Fibroblast of lung (primary cell): ENCODE measurements at places on chromosomes 3 and 15.
A peak's percentile ranks its signal among the peaks of the same experiment; 100 is the strongest.

DNA sequence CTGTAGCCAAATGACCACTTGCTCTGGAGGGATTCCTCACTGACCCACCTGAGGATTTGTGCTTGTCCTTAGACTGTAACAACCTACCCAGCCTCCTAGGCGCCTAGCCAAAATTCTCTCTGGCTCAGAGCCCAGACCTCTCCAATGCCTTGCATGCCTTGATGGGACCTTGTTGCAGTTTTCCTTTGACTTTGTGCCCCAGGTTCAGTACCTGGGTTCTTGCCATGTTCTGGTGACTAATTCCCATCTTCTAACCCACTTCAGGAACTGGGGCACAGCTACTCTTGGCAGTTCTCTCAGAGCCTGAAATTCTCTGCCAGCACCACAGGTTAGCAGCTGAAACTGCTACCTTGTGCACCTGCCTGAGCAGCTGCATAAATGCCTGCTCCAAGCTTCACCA lies 27.0 kb upstream of the UBE3A start:
- no peak overlapping the region for H3K4me3 ChIP-seq
- H3K27ac ChIP-seq: no peak overlapping the region
- H3K27me3 ChIP-seq: no peaks in the 10 kb centered on the region
- H3K4me1 ChIP-seq: no peaks in the 10 kb centered on the region
- DNase-seq: no peak
- no peaks in the 10 kb centered on the region for H3K36me3 ChIP-seq

- DNase-seq: no peak
- H3K4me3 ChIP-seq: no peak overlapping the region
- no peak overlapping the region for H3K27ac ChIP-seq
- H3K36me3 ChIP-seq: no peaks in the 10 kb centered on the region
Measured at GRCh38 chr3:117631781-117632180, 922.2 kb downstream of the TUSC7 start.

GRCh38 chr3:194879991-194880939 lies 194.6 kb downstream of the FAM43A start:
- no peaks in the 10 kb centered on the region for H3K36me3 ChIP-seq
- no peaks in the 10 kb centered on the region for H3K4me1 ChIP-seq
- no peak overlapping the region for H3K27ac ChIP-seq
- DNase-seq: peak; percentile 70
- no peaks in the 10 kb centered on the region for H3K27me3 ChIP-seq

DNA sequence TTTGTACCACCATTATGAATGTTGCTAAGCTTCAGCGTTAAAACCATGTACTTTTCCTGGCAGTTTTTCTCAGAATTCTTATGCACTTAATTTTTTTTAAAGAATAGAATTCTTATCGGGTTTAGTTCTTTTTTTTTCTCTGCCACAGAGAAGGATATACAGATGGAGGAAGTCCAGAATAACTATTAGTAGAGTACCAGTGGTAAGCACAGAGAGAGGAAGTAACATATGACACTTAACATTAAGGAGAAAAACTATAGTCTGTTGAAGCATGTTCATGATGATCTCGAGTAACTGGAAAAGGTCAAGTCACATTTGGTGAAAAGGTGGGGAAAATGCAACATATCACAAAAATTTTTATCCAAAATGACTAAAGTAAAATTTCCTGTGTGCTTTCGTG lies 68.9 kb downstream of the RNF13 start:
- H3K27me3 ChIP-seq: no peaks in the 10 kb centered on the region
- no peaks in the 10 kb centered on the region for H3K36me3 ChIP-seq
- H3K4me1 ChIP-seq: no peaks in the 10 kb centered on the region
- no peak overlapping the region for H3K4me3 ChIP-seq
- no peak overlapping the region for H3K27ac ChIP-seq
- DNase-seq: no peak

- peaks cover 17% of the 10 kb centered on the region for H3K27me3 ChIP-seq
- no peak overlapping the region for H3K4me3 ChIP-seq
- H3K27ac ChIP-seq: no peak overlapping the region
Measured at GRCh38 chr15:40875991-40876730, 2.1 kb upstream of the RHOV start.

DNA sequence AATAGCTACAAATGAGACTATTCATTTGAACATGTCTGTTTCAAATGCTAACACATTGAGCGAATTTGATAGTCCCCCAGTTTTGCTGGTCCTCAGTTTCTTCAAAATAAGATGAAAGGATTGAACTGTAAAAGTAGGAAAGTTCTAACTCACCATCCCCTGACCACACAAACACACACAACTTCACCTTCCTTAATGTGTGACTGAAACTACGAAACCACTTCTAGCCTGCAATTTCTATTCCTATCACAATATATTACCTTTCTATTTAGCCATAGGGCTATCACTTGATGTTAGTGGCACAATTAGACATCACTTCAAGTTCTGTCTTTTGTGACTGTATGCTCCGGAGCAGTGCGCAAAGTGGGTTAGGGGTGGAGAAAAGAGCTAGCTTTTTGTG lies 14.9 kb downstream of the BTLA start:
- no peak overlapping the region for H3K4me3 ChIP-seq
- no peaks in the 10 kb centered on the region for H3K4me1 ChIP-seq
- H3K36me3 ChIP-seq: no peaks in the 10 kb centered on the region
- no peaks in the 10 kb centered on the region for H3K27me3 ChIP-seq

GRCh38 chr3:125525153-125525552 lies 5.2 kb upstream of the SNX4 start:
- no peak overlapping the region for H3K4me3 ChIP-seq
- no peak for DNase-seq
- H3K27ac ChIP-seq: no peak overlapping the region
- peaks cover 3% of the 10 kb centered on the region for H3K4me1 ChIP-seq
- H3K36me3 ChIP-seq: no peaks in the 10 kb centered on the region
- no peaks in the 10 kb centered on the region for H3K27me3 ChIP-seq

- no peak overlapping the region for H3K27ac ChIP-seq
- DNase-seq: no peak
- peaks cover 16% of the 10 kb centered on the region for H3K4me1 ChIP-seq
- no peak overlapping the region for H3K4me3 ChIP-seq
- no peaks in the 10 kb centered on the region for H3K36me3 ChIP-seq
- H3K27me3 ChIP-seq: no peaks in the 10 kb centered on the region
Measured at GRCh38 chr3:42120866-42121265, 29.7 kb downstream of the TRAK1 start.

DNA sequence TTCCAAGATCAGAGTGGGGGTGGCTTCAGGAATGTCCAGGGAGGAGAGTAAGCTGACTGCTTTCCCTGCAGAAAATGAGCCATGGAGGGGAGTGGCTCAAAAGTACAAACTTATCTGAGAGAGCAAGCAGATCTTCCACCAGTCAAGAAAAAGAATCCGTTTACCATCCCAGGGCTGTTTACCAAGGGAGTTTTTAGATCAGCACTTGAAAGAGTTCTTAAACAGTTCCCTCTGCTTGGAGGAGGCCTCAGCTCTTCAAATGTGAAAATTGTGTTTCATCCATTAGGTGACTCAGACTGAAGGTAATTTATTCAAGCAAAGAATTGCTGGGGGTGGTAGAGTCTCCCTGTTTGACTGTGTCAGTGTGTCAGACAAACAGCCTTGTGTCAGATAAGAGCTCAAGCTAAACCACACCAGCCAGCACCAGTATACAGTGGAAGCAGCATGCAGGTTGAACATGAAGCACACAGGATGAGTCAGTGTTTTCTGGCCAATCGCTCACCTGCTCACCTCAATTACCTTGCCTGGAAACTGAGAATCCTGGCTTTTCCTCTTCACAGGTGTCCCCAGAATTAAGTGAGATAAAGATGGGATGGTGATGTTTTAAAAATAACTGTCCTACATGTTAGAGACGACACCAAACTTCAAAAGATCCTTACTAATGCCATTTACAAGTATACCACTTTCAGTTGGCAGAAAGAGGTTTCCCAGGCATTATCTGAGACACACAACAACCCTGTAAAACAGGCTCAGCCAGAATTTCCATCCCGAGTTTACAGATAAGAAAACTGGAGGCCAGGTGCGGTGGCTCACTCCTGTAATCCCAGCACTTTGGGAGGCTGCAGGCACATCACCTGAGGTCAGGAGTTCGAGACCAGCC lies 21.7 kb downstream of the SH3BP5 start:
- peak; percentile 86 for DNase-seq
- H3K27me3 ChIP-seq: no peaks in the 10 kb centered on the region
- no peak overlapping the region for H3K27ac ChIP-seq
- no peak overlapping the region for H3K4me3 ChIP-seq
- no peaks in the 10 kb centered on the region for H3K36me3 ChIP-seq
- no peaks in the 10 kb centered on the region for H3K4me1 ChIP-seq

GRCh38 chr15:88990185-88990679 lies 77.1 kb upstream of the MFGE8 start:
- H3K27me3 ChIP-seq: no peaks in the 10 kb centered on the region
- no peaks in the 10 kb centered on the region for H3K36me3 ChIP-seq
- no peak for DNase-seq
- peak overlapping the region; percentile 5 for H3K27ac ChIP-seq
- H3K4me1 ChIP-seq: peaks cover 20% of the 10 kb centered on the region
- H3K4me3 ChIP-seq: no peak overlapping the region

DNA sequence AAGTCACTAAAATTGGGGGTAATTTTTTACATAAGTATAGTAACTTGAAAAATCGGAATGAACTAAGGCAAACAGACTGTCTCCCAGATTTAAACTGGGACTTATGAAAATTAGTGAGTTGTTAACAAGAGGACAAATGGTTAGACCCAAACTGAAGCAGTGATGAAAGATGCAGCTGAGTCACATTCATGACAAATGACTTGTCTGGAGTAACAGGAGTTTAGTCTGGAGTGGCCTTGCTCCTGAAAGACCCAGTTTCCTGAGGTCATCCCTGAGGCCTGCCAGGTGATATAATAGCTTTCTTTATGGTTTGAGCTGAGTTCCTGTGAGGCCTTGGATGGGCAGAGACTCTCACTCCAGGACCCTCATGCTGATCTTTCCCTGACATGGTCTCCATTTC lies 9.6 kb upstream of the CTDSPL start:
- H3K4me3 ChIP-seq: no peak overlapping the region
- H3K4me1 ChIP-seq: no peaks in the 10 kb centered on the region
- no peaks in the 10 kb centered on the region for H3K27me3 ChIP-seq
- no peaks in the 10 kb centered on the region for H3K36me3 ChIP-seq
- H3K27ac ChIP-seq: no peak overlapping the region
- DNase-seq: peak; percentile 75

DNA sequence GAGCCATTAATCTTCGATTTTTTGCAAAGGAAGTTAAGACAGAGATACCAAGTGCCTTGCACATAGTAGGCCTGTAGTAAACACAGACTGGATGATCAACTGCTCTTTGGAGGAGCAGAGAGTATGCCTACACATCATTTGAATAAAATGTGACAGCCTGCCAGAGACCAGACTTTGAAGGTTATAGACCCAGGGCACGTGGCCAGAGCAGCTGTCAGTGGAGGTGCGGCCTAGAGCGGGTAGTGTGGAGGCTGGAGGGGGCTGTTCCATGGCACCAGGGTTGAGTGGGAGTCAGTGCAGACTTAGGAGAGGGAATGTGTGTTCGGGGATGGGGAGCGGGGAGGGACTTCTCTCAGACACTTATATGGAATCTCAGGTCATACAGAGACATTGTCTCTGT lies 80.8 kb downstream of the SMAD3 start:
- peaks cover 83% of the 10 kb centered on the region for H3K4me1 ChIP-seq
- peak; percentile 92 for DNase-seq
- peaks cover 4% of the 10 kb centered on the region for H3K36me3 ChIP-seq

DNA sequence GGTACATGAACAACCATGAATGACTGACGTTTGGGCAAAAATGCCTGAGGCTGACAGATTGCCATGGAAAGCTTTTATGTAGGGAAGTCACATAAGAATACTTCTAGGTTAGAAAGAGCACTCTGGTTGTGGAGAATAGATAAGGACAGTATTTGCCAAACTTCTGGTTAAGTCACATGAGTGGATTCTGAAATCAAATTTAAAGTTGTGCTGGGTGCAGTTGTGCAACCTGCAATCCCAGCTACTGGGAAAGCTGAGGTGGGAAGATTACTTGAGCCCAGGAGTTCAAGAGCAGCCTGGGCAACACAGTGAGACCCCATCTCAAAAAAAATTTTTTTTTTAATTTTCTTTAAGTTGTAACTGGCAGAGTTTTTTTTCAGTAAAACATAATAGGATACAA lies 7.2 kb upstream of the ZNF148 start:
- H3K4me3 ChIP-seq: no peak overlapping the region
- peaks cover 2% of the 10 kb centered on the region for H3K4me1 ChIP-seq
- DNase-seq: no peak
- no peaks in the 10 kb centered on the region for H3K36me3 ChIP-seq
- no peaks in the 10 kb centered on the region for H3K27me3 ChIP-seq
- H3K27ac ChIP-seq: no peak overlapping the region

DNA sequence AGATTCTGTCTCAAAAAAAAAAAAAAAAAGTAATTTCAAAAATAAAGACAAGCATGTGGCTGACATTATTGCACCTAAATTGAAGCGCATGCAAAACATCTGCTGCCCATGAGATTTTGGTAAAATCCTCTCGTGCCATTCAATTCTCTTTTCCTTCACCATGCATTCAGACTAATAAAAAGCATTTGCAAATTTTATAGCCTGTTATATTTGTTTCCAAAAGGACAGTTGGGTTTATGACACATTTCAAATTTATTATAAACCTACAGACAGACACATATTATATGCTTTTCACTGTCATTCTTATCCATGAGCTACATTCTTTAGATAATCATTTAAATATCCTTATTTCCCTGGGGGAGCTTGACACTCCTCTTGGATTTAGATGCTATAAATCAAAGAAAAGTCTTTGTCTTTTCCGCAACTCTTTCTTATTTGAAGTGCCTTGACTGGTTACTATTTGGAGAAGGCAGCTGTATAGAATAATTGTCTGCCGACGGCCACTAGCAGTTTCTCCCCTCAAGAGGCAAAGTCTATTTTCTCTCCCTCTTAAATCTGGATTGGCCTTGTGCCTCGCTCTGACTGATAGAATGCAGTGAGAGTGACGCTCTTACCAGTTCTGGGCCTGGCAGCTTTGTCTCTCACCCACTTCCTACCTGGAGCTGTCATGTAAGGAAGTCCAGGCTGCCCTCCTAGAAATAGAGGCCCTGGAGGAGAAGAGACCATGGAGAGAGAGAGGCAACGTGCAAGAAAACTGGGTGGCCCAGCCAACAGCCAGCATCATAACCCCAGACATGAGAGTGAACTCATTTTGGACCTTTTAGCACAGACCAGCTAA lies 6.8 kb upstream of the LRIG1 start:
- peaks cover 7% of the 10 kb centered on the region for H3K27me3 ChIP-seq
- no peak overlapping the region for H3K4me3 ChIP-seq
- H3K4me1 ChIP-seq: no peaks in the 10 kb centered on the region
- no peak overlapping the region for H3K27ac ChIP-seq

- no peaks in the 10 kb centered on the region for H3K27me3 ChIP-seq
- H3K36me3 ChIP-seq: no peaks in the 10 kb centered on the region
- H3K4me1 ChIP-seq: peaks cover 23% of the 10 kb centered on the region
Measured at GRCh38 chr3:72890166-72890925, 2.5 kb downstream of the GXYLT2 start.
